ENCODE measurements at places on chromosomes 2 and 18.

DNA sequence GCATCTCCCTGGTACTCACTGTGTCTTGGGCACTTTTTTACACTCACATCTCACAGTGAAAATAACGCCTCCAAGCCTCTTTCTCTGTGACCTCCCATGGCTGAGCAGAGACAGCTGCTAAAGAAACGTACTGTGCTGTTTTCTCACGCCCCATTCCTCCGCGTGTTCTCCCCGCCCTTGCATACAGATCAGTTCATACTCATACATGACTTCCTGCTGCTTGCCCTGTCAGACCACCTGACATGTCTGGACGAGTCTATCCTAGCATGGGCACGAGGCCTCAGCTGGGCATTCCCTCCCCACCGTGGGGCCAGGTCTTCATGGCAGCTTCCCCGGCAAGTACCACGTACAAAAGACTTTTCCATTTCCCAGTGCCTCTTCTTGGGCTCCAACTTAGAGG is 21.2 kb upstream of the IL1A start:
- DNase-seq, result no peak

DNA sequence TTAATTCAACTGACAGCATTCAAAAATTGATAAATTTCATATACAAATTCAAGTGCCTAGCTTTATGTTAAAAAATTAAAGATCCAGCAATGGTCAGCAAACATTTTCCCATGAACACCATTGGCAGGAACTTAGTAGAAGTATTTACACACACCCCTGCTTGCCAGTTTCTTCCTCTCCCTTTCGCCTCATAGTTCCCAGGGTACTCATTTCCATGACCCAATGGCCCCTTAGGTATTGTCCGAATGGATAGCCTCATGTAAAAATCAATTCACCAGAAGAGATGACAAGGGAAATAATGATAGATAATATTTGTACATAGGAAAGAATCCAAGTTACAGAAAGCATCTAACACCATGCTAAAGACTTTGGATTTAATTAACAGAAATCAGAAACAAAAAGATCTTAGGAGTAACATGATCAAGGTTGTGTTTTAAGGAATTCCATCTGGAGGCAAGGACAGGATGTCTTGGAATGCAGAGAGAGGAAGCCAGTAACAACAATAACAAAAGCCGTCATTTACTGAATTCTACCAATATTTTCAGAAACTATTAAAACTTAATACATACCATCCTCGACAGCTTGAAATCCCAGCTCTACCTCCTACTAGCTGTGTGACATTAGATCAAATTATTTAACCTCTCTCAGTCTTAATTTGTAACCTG is 423.0 kb downstream of the IRS1 start:
- DNase-seq, result no peak

DNA sequence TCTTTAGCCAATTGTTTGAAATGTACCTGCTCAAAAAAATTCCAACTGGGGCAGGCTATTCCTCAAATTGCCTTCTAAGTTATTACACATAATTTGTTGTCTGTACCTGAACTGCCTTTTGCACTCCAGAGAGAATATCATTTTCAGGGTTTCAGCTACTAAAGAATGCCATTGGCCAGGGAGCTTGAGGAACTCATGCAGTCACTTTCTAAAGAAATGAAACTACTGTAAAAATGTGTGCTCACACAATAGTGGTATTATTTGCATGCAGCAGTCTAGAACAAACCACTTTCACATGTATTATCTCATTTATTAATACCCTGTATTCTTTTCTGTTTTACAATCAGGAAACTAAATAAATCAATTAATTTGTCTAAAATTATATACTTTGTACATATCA is 152.2 kb downstream of the PID1 start:
- no peak for DNase-seq

DNA sequence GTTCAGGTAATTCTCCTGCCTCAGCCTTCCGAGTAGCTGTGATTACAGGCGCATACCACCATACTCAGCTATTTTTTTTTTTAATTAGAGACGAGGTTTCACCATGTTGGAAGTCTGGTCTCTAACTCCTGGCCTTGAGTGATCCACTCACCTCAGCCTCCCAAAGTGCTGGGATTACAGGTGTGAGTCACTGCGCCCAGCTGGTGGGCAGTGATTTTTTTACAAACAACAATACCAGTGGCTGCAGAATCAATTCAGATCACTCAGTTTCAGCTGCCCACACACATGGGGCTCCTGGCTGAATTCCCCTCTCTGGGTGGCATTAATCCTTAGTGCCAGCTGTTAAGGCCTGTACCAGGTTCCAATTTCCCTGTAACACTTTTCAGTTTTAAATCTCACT is 13.3 kb upstream of the CYRIA start:
- no peak for DNase-seq

DNA sequence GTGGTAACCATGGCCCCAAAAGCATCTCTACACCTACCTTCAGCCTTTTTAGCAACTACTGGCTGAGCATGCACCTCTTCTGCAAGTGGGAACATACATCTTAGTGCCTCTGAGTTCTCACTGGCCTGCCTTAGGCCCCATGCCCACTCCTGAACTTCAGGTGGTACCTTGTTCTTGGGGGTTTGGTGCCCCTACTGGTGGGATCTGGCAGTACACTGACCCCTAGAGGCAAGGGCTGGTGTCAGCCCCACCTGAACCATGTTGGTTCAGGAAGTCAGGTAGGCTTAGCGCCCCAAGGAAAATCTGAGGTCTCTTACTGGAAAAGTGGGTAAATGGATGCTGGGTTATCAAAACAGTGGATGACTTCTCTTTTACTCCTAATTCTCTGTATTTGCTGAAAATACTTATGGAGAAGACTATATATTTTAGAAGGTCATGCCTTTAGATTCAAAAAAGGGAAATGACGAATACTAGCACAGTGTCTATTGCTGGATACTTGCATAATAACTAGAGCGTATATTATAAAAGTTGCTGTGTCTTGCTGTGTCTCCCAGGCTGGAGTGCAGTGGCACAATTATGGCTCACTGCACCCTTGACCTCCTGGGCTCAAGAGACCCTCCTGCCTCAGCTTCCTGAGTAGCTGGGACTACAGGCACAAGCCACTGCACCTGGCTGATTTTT is 84.6 kb downstream of the RAB31 start:
- DNase-seq, result no peak

DNA sequence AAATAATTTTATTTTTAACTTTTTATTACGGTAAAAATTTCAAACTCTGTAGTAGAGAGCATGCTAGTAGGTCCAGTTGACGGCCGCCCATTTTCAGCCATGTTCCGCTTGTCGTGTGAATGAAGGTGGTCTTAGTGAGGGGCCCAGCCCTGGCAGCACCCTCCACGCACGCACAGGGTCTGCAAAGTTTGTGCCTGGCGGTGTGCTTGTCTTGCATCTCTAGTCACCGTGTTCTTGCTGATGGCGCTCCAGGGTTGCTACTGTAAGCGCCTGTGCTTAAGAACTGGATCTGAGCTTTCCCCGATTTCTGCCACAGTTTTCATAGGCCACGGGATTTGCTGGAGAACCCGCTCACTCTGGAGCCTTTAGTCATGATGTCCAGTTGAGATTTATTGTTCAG is 28.9 kb downstream of the LDLRAD4 start:
- DNase-seq, result no peak

- no peak for DNase-seq
Observed at GRCh38 chr2:204691911-204692510, 146.7 kb downstream of the PARD3B start.

- DNase-seq, result no peak
Observed at GRCh38 chr2:31101701-31102100, 36.5 kb downstream of the GALNT14 start.

DNA sequence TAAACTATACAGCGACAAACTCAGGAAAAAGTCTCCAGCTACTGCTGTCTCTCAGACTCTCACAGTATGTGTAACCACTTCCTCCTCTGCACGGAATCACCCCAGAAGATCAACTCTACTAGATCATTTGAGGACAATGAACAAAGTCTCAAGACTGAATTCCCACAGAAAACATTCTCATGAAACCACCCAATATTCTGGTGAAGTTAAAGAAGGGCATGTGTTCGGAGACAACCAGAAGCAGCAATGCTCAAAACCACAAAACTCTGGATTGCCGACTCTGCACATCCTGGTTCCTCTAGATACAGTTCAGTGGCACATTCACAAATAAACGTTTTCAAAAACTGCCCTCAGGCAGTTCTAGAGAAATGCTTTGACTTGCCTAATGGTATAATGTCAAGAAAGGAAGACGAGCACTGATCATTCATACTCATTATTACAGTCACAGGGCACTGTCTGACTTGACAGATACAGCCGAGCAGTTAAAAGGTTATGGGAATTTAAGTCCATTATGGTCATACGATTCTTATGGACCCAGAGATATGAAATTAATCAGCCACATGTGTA is 91.9 kb upstream of the STK17B start:
- DNase-seq, result peak; percentile 80

DNA sequence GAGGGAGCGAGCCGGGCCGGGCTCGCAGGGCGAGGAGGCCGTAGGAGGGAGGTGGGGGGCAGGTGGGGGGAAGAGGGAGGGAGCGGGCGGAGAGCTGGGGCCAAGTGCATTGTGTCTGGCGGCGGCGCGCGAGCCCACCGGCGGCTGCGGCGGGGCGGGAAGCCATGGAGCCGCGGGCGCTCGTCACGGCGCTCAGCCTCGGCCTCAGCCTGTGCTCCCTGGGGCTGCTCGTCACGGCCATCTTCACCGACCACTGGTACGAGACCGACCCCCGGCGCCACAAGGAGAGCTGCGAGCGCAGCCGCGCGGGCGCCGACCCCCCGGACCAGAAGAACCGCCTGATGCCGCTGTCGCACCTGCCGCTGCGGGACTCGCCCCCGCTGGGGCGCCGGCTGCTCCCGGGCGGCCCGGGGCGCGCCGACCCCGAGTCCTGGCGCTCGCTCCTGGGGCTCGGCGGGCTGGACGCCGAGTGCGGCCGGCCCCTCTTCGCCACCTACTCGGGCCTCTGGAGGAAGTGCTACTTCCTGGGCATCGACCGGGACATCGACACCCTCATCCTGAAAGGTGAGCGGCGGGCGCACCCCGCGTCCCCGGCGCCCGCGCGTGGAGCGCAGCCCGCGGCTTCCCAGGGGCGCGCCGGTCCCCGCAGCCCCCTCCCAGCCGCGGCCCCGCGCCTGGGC is at the start of gene TMEM178A:
TSS of gene TMEM178A (plus strand) at position 107 of the 680 bp plus-strand sequence. CDS start at position 165, 58 bp downstream.
- no peak for DNase-seq

Measured in central memory CD4-positive, alpha-beta T cell (primary cell).